Panc1 (cell line): ENCODE measurements at places on chromosomes 3 and 15. TPM values are rescaled to one million over a fixed set of nuclear protein-coding genes. Genes with fewer than 3 reads are reported as not detected.

GRCh38 chr3:151919030-151919328, 45.5 kb downstream of the SUCNR1 start:
- no peak for DNase-seq

DNA sequence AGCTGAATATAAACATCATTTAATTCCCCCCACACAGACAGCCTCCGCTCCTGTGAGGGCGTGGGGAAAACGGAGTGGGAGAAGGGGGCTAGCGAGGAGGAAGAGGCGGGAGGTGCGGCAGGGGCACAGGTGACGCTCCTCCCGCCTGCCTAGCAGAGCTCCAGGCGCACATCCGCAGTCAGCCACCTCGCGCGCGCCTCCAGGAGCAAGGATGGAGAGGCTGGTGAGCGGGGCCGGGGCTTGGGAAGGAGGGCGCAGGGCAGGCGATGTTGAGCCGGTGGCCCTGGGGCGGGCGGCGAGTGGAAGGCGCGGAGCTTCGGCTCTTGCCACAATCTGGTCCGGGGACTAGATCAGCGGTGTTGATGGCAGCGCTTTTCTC, at the start of gene CD200:
CD200 (plus strand) TSS at position 155 of the 379 bp plus-strand sequence; CDS start at position 212, 57 bp downstream.
- no peak for DNase-seq

DNA sequence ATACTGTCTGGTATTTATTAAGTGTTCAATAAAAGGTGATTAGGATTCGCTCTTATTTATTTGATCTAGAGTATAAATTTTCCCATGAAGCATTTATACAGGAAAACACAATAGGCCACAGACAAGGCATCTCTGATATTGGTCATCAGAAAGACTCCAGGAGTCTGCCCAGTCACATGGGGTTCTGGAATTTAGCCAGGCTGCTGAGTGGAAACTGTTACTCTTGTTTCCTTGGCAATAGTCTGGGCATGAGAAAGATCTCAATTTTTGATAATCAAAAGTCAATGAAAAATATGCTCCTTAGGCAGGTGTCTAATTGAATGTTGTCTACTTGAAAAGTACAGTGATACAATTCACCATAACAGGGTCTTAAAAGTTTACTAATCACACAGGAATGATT, 161.2 kb downstream of the FRMD5 start:
- peak; percentile 28 for DNase-seq

GRCh38 chr3:59502806-59503205, 453.0 kb upstream of the CFAP20DC start:
- DNase-seq: no peak

GRCh38 chr3:161372321-161373260, 1.3 kb upstream of the SPTSSB start:
- no peak for DNase-seq

DNA sequence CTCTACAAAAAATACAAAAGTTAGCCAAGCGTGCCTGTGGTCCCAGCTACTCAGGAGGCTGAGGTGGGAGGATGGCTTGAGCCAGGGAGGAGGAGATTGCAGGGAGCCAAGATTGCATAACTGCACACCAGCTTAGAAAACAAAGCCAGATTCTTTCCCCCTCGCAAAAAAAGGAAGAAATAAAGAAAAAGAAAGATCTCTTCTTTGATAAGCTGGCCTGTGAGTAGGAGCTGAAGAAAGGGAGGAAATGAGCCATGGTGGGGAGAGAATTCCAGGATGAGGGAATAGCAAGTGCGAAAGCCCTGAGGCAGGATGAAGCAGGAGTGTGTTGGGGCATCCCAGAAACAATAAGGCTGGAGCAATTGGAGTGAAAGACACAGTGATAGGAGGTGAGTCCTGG, 24.5 kb upstream of the TOP2B start:
- no peak for DNase-seq

Gene CHRNB4
- not detected for total RNA-seq

Gene FETUB
- not detected for total RNA-seq

DNA sequence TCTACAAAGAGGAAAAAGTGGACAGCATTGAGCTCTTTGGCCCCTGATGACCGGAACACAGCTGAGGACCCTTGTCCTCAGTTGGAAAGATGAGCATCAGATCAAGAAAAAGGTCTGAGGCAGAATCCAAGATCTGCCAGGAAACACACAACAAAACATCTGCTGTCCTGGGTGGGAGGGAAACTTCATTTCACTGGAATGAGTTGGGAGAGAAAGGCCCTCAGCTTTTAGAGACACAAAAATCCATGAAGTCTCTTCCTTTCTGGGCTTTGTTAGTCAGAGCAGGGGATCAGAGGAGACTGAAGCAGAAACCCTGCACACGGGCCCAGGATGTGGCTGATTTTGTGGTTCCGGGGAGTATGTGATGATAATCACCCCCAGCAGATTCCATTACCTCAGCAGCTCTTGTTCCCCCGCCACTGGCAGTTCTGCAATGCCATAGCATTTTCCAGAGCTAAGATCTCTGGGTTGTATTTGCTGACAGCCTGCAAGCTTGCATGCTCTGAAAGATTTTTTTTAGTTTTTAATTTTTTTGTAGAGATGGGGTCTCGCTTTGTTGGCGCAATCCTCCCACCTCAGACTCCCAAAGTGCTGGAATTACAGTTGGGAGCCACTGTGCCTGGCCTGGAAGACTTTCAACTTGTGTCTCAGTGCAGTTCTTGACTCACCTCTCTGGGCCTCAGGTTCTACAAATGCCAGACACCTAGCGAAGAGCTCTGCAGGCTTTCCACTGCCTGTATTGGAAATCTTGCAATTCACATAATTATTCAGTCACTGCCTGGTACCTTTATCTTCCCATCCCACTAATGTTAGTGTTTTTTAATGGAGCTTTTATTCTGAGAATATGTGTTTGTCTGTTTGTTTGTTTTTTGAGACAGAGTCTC, 5.8 kb upstream of the TATDN2 start:
- DNase-seq: no peak

Gene ZCWPW2
- 0.82 TPM for total RNA-seq

DNA sequence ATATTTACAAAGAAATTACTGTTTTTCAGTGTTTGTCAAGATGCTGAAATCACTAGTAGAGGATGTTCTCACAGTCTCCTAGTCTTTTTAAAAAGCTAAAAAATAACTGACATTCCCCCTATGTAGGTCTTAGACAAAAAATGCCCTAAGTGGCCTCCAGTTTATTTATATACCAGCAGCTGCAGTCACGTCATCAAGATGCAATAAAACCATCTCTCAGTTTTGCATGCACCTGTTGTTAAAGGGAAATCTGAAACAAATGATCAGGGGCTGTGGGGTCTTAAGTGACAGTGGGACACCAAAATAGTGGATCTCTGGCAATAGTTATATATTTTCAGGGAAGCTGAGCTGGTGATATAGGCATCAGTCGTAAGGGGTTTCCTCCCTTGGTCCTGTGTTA, 146.5 kb upstream of the ARPP21 start:
- no peak for DNase-seq

GRCh38 chr3:62574266-62574898, 201.0 kb upstream of the FEZF2 start:
- no peak for DNase-seq

DNA sequence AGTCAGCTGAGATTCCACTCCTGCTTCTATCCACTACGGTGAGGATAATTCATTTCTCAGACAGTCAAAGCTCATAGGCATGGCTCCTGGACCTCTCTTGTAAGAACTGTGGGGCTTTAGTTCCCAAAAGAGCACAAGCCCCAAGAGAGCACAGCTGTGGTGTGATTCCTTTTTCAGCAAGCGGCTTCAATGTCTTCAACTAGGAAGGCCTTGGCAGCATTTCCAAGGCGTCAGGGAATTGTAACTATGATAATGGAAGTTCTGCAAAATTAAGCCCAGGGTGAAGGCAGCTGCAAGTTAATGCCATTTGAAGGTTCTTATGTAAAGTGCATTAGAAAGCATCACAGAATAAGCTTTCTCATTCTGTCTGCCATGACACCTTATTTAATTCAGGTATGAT, 657.1 kb downstream of the GRM7 start:
- DNase-seq: no peak

DNA sequence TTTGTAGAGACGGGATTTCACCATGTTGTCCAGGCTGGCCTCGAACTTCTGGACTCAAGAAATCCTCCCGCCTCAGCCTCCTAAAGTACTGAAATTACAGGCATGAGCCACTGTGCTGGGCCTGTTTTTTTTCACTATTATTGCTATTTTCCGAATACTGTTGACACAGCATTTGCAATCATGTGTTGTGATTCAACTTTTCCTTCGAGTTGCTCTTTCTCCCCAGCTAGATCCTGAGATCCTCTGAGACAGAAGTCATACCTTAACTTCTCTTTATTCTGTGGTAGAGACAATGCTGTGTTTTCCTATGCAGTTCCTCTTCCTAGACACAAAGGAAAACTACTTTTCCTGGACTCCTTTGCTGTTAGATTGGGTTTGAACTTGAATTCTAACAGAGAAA, 46.4 kb upstream of the USP3 start:
- no peak for DNase-seq

GRCh38 chr3:9932843-9933560, 632 bp upstream of the CRELD1 start:
- DNase-seq: no peak

DNA sequence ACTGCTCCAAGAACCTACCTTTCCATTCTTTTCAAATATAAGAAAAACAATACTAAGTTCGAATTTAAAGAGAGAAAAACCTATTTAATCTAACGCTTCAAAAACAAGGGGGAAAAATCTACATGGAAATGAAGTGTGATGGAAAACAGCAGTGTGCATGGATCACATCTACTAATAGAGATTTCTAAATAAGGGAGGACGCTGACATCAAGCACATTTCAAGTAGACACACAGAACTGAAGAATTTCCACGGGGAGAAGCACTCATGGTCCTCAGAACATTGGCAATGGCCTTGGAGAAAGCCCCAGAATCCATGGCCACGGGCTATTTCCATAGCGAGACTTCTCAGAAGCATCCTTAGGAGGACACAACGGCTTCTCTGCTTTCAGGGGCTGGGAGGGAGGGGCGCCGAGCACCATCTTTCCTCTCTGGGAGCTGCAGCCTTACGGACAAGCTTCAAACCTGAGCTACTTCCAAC, 1.0 kb downstream of the TASOR start:
- no peak for DNase-seq

Gene PYDC2
- not detected for total RNA-seq

Gene PCLAF
- 97.8 TPM for total RNA-seq

GRCh38 chr3:162810776-162811175, 1314.2 kb downstream of the OTOL1 start:
- no peak for DNase-seq

DNA sequence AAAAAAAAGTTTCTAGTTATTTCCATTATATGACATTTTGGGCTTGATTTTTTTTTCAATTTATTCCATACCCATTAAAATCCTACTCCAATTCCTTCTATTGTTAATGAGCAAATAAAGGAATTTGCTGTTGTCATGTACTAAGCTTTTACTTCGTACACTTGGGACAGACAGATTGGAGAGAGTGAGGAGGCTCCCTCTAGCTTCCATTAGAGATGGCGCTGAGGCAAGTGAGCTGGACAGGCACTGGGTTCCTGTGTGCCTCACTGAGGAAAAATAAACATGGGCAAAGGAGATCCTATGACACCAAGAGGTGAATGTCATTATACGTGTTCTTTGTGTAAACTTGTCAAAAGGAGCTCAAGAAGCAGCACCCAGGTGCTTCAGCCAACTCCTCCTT, 441.1 kb upstream of the MDFIC2 start:
- no peak for DNase-seq

Gene CLSTN2
- 0.03 TPM for total RNA-seq

GRCh38 chr3:188844096-188844495, 327.7 kb upstream of the TPRG1 start:
- no peak for DNase-seq

DNA sequence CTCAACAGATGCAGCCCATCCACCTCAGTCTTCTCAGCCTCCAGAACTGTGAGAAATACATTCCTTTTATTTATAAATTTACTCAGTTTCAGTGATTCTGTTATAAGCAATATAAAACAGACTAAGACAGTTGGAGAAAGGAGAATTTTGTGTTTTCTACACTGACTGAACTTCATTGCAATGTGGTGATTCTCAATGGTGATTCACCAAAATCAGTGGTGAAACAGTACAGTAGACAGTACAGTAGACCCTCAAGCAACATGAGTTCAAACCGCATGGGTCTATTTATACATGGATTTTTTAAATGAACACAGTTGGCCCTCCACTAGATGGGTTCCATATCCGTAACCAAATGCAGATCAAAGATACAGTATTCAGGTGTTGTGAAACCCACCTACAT, 403.1 kb upstream of the TGFBR2 start:
- DNase-seq: no peak

GRCh38 chr3:107117922-107118536, 259.2 kb upstream of the CCDC54 start:
- DNase-seq: peak; percentile 10

Gene ASB14
- total RNA-seq: not detected

GRCh38 chr3:15181963-15182362, 24.1 kb upstream of the CAPN7 start:
- DNase-seq: no peak

GRCh38 chr15:68787609-68788263, 33.0 kb downstream of the ANP32A start:
- DNase-seq: no peak

Gene LRRC34
- total RNA-seq: 1.2 TPM

GRCh38 chr3:106552351-106553043, 683.7 kb upstream of the CBLB start:
- DNase-seq: no peak

DNA sequence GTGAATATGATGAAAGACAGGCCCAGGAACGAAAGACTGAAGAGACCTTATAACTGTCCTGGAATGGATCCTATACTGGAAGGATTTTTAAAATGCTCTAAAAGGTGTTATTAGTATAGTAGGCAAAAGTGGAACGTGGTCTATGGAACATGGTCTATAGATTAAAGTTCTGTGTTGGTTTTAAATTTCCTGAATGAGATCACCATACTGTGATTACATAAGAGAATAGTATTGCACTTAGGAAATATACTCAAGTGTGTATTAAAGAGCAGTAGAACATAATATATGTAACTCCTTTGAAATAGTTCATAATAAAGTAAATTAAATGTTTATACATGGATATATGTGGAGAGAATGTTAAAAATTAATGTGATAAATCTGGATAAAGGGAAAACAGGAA, 68.2 kb downstream of the SPRED1 start:
- DNase-seq: no peak

Gene BCHE
- 1.5 TPM for total RNA-seq

DNA sequence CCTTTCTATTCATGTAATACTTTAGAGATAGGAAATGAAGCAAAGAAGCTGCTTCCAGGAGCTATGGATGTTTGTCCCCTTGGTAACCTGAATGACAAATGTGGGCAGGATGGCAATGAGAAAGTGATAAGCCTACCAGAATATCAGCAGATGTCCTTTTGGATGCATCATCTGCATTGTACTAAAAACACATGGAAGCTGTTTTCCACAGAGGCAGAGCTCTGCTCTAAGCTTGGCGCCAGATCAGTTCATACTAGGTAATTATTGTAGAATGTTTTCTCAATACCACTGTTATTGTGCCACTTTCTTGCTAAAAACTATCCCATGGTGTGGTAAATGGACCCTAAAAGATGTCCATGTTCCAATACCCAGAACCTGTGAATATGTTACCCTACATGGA, 100.2 kb downstream of the DTWD1 start:
- DNase-seq: no peak

DNA sequence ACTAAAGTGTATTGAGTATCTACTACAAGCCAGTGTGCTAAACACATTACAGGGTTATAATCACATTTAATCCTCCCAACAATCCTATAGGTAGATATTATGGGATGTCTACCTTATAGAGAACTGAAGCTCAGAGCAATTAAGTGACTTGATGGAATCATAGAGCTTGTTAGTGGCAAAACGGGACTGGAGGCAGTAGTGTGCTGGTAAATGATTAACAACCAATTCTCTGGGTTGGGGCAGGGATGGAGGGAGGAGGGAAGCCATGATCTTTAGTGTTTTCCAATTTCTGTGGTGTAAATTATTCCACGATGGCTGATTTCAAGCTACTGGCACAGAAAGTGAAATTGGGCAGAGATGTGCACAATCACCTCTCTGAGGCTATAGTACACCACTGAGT, 18.5 kb upstream of the CSRNP1 start:
- no peak for DNase-seq
